ENCODE measurements at places on chromosomes 1 and 21. TPM values are rescaled to one million over a fixed set of nuclear protein-coding genes. Genes with fewer than 3 reads are reported as not detected.

GRCh38 chr1:19648689-19649088 is 4.6 kb downstream of the NBL1 start:
- no peak for ATAC-seq

- no peak for ATAC-seq
Observed at GRCh38 chr1:175405766-175406165, 213.2 kb upstream of the KIAA0040 start.

DNA sequence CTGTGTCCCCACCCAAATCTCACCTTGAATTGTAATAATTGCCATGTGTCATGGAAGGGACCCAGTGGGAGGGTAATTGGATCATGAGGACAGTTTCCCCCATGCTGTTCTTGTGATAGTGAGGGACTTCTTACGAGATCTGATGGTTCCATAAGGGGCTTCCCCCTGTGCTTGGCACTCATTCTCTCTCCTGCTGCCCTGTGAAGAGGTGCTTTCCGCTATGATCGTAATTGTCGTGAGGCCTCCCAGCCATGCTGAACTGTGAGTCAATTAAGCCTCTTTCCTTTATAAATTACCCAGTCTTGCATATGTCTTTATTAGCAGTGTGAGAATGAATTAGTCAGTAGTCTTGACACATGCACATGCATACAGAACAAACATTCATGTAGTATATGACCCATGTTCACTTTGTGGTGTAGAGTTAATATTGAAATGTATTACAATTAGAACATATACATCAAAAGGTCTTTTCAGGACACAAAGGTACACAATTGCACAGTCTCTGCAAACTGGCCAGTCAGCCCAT is 16.9 kb upstream of the IFI16 start:
- ATAC-seq, result peak; percentile 45

DNA sequence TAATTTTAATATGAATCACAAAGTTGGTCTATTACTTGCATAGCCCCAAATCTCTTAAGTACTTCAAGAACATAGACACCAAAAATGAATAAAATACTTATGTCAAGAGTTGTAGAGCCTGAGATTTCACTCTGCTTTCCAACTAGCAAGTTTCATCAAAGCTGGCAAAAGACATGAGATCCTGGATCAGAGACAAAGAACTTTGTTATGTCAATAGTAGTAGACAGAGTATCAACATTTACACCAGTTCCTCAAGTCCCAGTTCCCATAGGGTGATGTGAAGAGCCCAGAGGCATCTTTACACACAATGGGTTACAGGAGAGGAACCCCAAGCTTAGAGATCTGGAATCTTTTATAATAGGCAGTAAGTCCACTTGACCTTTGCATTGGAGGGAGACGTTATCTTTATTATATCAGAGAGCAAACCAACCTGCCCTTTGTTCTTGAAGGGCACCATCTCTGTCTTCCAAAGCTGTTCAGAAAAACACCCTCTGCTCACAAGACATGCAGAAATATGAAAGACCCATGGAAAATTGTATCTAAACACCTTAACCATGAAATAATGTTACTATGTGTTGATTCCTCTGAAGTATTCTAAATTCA is 174.4 kb upstream of the GALNT2 start:
- no peak for ATAC-seq

DNA sequence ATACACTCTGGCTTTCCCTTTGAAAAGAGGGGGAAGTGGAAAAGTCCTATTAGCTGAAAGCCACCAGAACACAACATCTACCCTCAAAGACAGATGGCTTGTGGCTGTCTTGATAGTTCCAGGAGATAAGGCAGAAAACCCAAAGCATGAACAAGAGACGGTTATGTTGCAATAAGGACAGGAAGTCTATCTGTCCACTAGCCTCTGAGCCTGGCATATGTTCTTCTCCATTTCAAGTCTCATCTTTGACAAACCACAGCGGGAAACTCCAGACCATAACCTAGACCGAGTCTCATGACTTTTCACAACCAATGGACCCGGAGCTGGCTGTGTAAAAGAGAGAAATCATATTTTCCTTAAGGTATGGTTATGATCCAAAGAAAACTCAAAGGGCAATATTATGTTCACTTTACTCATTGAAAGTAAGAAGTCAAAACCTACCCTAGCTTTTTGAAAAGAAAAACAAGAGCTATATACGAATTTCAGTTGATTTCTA is 33.8 kb downstream of the DUSP10 start:
- ATAC-seq, result peak; percentile 72

GRCh38 chr21:37647781-37648180 is 268.5 kb downstream of the KCNJ6 start:
- no peak for ATAC-seq

GRCh38 chr1:179599623-179600249 is 8.1 kb downstream of the TDRD5 start:
- ATAC-seq, result no peak

DNA sequence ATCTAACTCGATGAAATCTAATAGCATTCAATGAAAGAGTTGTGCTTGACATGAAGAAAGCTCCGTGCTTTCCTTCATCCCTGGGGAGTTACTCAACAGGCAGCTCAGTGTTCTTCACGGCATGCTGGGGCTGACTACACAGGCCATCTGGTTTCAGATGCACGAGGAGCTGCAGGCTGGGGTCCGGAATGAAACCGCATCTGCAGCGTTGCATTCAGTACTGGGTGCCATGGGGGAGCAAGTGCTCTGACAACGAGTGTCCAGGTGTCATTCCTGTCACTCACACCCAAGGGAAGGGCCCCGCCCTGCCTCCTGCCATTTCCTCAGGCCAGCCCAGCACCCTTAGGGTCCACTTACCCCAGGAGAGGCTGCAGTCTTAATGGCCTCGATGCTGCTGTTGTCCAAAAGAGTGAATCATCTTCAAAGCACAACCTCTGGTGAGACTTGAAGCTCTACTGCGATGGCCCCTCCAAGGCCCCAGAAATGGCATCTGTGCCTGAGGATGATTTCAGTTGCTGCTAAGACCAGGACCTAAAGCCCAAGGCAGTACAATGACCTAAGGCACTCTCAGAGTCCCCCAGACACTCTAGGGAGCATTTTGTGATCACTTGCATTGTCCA is 61.4 kb downstream of the STUM start:
- ATAC-seq, result no peak

DNA sequence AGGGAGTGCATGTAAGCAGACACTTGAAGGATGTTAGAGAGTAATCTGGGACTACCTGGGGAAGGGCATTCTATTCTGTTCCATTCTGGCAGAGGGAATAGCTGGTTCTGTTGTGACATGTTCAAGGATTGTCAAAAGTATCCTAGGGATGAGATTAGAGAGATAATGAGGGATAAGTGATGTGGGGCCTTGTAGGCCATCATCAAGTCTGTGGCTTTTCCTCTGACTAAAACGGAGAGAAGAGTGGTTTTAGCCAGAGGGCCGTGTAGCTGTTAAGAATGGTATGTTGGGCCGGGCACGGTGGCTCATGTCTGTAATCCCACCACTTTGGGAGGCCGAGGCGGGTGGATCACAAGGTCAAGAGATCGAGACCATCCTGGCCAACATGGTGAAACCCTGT is 23.6 kb downstream of the TGFB2 start:
- ATAC-seq, result no peak

DNA sequence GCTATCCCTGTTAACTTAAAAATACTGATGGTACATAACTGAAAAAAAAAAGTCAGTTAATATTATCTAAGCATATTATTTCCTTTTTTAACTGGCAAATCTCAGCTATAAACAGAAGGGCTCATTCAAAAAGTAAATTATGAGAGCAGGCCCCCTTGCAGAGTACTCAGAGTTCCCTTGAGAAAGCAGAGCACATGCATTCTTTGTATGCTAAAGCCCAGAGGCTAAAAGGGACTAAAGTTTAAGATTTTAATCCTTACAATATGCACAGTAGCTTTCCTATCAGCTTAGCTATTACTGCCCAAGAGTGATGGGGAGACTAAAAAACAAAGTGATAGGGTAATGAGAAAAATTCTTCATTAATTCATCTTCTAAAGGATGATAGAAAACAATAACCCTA is 18.5 kb downstream of the SLC16A1 start:
- ATAC-seq, result no peak

DNA sequence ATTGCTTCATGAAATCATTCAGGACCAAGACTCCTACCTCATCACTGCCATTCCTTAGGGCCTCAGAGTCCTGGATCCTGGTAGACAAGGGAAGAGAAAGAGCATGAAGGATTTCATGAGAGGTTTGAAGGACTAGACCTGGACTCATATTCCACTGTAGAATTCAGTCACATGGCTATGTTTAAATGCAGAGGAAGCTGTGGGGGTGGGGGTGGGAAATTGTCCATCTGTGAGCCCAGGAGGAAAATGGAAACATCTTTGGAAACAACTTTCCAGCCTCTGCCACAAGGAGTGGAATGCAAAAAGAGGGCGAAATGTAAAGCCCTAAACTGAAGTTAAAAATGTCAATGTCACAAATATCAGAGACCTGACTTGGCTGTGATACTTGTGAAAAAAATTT is 73.0 kb downstream of the BRINP2 start:
- no peak for ATAC-seq

DNA sequence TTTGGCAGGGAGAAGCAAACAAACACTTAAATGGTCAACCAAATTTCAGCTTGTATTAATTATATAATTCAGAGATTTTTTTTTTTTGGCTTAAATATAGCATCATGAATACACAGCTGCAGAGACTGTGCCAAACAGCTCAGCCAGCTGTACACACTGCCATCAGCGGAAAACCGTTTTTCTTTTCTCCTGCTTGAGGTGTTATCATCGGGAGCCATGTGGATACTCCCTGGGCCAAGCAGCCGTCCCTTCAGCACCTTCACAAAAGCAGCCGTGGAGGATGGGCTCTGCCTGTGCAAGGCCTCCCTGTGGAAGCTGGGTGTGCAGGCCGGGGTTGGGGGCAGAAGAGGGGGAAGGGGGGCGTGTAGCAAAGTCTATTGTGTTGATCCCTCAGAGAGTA is 85.0 kb downstream of the NUF2 start:
- no peak for ATAC-seq

DNA sequence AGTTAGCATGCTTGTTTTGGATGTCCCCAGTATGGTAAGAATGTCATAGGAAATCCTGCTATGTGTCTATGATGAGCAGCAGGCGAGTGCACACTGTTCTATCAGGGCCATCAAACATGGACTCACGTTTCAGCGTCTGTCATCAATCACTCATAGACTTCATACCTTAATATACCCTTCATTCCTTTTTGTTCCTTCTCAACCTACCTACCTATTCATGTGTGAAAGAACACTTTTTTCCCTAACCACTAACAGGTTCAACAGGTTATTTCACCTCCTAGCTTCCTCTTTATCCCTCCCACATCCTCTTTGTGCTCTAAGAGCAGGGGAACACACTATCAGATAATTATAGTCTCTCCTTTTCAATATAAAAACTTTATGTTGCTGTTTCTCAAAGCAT is 300.6 kb downstream of the TM2D1 start:
- no peak for ATAC-seq

- ATAC-seq, result no peak
Observed at GRCh38 chr1:52463891-52464290, 59.5 kb downstream of the PRPF38A start.

DNA sequence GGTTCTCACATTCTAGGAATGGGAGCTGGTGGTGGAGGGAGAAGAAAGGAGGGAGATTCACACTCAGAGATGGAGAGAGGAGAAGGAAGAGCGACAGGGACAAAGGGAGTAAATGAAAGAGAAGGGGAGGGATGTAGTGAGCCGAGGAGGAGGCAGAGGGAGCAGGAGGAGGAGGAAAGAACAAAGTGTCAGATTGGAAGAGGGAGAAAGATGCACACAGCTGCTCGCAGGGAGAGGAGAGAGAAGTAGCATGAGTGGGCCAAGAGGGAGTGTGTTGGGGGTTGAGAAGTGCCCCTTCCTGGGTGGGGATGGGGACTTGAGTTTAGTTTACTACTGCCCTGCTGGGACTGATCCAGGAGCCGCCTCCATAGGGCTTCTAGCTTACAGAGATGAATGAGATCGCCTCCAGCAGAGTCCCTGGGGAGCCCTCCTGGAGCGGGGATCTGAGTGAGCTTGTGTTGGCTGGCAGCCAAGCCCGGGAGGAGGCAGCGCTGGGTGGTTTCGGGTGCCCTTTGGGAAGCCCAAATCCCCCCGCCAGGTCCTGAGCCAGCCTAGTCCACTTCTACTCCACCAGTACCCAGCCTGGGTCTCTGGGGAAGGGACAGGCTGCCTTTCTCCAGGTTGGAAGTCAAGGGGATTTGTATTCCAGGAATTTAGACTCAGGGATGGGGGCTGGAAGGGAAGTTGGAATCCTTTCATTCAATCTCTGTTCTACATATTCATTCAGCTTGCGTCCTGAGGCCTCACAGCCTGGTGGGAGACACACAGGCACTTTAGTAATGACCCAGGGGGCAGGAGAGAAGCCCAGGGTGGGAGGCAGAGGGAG is 20.9 kb downstream of the PTPRU start:
- ATAC-seq, result no peak

- no peak for ATAC-seq
Observed at GRCh38 chr1:204971517-204972336, 71.3 kb upstream of the CNTN2 start.

DNA sequence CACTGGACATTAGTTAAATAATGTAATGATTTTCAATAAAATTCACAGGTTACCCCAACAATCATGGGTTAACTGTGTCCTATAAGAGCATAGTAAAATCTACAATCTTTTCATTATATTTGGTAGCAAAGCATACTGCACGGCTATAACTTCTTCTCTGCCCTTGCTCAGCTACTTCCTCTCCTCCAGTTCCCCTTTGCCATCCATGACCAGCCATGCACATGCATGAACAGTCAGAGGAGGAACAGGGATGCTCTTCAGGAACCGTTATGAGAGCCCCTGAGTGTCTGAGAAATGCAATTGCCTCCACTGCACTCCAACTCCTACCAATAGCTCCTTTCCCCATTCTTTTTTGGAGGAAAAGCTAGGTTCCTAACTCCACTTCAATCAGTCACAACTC is 646.7 kb downstream of the LTN1 start:
- no peak for ATAC-seq

The TAS1R1 gene
- total RNA-seq, result not detected

The DLGAP3 gene
- total RNA-seq, result 1.3 TPM

The FLVCR1 gene
- 9.7 TPM for total RNA-seq

The CFAP107 gene
- not detected for total RNA-seq

The GPR89B gene
- total RNA-seq, result 11.0 TPM
